ENCODE measurements at places on chromosomes 5 and 9.

DNA sequence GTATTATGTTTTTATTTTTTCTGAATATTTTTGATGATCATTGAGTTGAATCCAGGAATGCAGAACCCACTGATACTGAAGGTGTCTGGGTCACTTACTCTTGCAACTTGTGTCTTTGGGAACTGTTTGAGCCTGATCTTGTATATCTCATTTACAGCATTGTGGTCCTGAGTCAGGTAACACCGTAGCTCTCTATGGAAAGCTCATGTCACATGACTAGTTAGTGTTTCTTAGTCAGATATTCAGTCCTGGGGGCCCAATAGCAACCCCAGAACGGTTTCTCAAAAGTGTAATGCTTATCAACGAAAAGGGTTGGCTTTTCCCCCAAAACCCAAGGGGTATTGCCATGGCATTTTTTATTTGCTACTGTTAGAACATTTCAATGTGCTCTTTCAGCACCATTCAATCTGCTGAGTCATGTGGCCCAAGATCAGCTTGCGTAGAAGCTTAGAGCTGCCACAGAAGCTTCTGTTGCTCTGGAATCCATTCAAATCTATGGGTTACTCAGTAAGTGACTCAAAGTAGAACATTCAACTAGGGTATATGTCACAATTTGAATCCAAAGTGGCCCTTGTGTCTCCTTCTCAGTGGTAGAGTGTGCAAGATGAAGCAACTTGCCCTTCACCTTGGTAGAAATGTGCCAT, 12.1 kb upstream of the PTAR1 start:
- DNase-seq = no peak

- no peak for DNase-seq
Observed at GRCh38 chr5:57986761-57987341, 473.0 kb downstream of the PLK2 start.

DNA sequence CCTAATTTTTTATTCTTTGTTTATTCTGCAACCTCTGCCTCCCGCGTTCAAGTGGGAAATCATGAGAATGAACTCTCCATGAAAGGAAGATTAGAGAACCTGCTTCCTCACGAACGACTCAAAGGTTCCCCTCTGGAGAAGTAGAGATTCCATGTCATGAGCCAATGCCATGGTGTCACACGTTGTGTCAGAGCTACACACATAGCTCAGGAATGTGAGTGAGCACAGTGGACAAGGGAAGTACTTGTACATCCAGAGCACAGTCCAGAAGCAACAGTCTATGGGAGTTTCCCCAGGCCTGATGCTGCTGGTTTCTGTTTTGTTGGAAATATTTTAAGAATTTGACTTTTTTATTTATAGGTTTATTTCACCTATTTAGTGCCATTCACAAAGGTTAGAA, 26.8 kb upstream of the PPP2CA start:
- no peak for DNase-seq

DNA sequence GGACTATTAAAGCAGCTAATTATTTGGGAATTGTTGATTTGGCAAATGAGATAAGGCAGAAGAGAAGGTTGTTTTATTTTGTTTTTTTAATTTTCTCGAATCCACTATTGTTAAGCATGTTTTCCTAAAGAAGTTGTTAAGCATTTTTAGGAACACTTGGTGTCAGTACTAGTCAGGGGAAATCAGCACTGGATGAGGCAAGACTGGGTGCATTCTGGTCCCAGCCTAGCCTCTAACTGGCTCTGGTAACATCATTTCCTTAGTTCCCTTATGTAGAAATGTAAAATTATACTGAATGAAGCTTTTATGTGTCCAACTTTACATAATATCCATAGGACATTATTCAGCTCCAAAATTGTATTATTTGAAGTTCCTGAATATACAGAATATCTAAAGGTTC, 196.1 kb downstream of the PCSK5 start:
- no peak for DNase-seq

GRCh38 chr5:103371046-103371607, 112.6 kb downstream of the MACIR start:
- DNase-seq = no peak

GRCh38 chr5:151923866-151924476, 680 bp downstream of the GLRA1 start:
- DNase-seq = no peak

GRCh38 chr9:97307091-97307490, 368 bp upstream of the CCDC180 start:
- DNase-seq = peak; percentile 43

- no peak for DNase-seq
Observed at GRCh38 chr9:131651599-131651998, 88.3 kb downstream of the RAPGEF1 start.

GRCh38 chr9:133955821-133956411, 36.2 kb downstream of the VAV2 start:
- no peak for DNase-seq

GRCh38 chr9:125732562-125732961, 14.6 kb upstream of the PBX3 start:
- no peak for DNase-seq

DNA sequence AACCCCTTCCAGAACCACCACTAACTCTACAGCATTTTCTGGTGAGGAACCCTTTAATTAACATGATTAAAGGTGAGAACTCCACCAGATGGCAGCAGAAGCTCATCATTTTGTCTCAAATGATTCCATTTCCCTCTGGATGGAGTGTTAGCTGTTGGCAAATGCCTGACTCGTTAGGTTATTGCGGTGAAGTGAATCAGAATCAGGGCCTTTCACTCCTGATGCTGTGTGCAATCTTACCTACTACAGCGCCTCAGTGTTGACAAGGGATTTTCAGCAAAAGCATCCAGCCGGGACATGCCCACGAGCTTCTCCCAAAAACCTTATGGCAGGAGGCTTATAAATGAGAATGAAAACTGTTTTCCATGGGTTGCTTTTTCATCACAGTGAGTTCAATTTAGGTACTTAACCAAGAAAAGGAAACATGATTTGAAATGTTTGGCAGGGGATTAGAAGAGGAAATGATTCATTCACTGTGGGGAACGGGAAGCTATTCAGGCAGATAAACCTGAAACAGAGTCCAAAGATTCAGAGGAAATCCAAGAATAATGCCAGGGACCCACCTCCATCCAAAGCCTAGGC, 48.0 kb upstream of the CAST start:
- peak; percentile 14 for DNase-seq

DNA sequence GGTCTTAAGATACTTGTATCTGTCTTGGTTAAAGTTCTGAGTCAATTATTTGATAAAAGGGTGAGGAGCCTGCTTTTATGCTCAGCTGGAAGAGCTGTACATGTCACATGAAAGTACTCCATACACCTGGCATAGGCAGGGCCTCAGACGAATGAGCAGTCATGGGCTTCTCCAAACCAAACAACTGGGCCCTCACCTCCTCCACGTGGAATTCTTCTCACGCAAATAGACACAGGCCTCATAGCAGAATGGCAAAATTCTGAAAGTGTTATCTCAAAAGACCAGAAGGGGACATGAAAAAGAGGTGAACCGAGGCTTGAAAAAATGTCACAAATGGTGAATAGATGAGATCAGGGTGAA, 48.6 kb downstream of the FAM240B start:
- DNase-seq = no peak

GRCh38 chr5:149007174-149007573, 55.7 kb downstream of the SH3TC2 start:
- no peak for DNase-seq

DNA sequence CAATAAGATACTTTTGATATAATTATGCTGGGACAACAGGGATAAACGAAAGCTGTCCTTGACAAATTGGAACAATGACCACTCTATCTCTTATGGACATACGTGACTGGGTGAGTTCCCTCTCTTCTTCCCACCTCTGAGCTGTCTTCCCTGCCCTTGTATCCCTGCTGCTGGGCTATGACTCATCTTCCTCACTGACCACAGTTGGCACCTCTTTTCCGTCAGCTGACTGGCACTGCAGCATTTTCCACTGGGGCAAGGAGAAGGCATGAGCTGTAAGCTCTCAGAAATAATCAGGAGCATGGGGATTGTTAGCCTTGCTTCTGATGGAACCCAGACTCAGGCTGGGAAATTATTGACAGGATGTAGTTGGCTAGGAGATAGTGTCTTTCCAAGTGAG, 48.7 kb downstream of the PCSK1 start:
- DNase-seq = no peak

DNA sequence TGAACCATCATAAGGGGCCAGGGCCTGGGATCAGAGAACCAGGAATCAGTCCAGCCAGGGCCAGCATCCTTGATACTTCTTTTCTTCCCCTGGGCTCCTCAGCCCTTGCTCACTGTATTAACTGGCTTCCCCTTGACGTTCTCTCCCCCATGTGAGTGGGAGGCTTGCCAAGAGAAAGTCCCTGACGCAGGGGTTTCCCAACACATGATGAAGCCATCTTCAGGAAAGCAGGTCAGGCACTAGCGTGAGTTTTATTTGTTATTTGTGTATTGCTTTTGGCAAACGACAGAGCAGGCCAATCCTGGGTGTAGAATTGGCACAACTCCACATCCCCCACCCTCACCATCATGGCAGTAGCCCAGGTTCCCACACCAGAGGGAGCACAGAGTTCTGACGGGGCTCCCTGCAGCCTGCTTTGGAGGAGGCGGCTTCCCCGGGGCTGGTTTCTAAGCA, 165.5 kb upstream of the NFIL3 start:
- no peak for DNase-seq

- DNase-seq = no peak
Observed at GRCh38 chr9:16704116-16705110, 166.1 kb downstream of the BNC2 start.

- no peak for DNase-seq
Observed at GRCh38 chr5:75848077-75848476, 130.8 kb upstream of the POC5 start.

GRCh38 chr9:87212605-87213021, 265.3 kb upstream of the GAS1 start:
- no peak for DNase-seq

- DNase-seq = no peak
Observed at GRCh38 chr5:98742396-98743073, 30.9 kb upstream of the RGMB start.

- DNase-seq = no peak
Observed at GRCh38 chr5:6059137-6059800, 319.1 kb downstream of the MED10 start.

- no peak for DNase-seq
Observed at GRCh38 chr9:31136524-31136923, 1247.9 kb upstream of the ACO1 start.

- no peak for DNase-seq
Observed at GRCh38 chr5:67971223-67971830, 244.2 kb upstream of the PIK3R1 start.

DNA sequence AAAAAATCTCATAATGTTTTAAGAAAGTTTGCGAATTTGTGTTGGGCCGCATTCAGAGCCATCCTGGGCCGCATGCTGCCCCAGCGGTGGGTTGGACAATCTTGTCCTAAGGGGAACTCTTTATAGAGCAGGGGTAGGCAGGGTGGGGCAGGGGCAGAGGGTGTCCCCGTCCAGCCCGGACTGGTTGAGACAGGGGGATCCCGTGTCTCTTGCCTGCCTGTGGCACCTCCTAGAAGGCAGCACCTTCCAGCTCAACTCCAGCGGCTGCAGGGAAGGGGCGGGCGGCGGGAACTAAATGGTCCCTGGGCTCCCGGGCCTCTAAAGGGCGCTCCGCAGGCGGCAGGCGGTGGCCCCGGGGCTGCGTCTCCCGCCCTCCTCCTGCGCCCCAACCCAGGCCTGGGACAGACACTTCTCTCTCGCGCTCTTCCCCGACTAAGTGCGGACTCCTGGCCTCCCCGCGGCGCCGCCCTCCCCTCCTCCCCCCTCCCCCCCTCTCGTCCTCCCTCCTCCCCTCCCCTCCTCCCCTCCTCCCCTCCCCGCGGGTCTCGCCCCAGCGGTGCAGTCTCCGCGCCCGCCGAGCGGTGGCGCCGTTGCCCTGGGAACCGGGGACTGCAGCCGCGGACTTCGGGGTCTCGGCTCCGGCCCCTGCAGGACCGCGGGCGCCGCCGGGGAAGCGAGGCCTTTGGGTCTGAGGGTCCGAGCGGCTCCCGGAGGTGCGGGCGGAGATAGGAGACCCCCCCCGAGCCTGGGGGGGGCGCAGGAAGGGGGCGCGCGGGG, 132.6 kb downstream of the MRPL36 start:
- peak; percentile 61 for DNase-seq

DNA sequence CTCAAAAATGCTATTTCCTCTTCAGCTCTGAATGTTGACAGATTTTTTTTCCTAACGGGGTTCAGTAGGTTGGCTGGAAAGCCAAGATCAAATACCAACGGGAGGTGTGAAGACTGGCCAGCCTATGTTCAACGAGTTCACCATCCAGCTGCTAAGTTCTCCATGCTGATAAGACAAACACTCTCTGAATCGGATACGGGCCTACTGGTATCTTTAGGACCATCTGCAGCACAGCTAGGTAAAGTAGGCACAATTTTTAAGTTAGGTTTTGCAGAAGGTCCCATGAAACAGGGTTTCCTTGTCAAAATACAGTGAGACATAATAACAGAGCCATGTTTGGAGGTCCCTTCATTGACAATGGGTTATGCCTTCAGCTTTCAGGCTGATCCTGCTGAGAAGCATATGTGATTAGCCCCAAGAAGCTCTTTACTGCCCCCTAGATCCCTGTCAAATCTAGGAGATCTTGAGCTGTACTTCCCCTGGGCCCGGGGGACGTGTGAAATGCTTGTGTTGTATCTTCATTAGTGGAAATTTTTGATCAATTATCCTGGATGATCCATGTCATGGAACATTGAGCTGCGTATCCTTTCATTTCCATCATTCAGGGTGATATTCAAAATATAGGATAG, 60.6 kb downstream of the PGM5 start:
- no peak for DNase-seq

DNA sequence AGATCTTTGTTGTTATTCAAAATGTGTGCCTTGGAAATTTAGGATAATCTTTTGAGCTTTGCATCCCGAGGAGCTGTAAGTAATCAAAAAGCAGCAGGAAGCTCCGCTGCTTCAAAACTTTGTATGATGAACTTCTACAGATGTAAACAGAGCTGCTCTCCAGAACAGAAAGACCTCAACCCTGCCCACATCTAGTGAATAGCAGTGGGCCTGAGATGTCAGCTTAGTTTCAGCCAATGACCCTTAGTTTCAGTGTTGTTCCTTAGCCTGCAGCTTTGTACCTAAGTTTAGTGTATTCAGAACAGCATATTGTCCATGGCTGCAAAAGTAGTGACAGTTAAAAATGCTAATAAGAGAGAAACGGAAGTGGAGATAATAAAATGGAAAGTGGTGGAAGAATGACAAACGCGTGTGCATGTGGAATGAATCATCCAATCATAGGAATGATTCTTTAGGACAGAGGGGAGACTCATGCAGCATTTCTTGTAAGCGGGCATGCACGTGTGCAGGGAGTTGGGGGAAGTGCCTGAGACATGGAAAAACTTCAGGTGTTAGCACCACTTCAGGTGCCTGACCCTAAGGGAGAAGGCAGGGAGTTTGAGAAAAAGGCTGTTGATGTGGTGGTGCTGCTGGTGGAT, 24.9 kb downstream of the SNX24 start:
- DNase-seq = no peak

DNA sequence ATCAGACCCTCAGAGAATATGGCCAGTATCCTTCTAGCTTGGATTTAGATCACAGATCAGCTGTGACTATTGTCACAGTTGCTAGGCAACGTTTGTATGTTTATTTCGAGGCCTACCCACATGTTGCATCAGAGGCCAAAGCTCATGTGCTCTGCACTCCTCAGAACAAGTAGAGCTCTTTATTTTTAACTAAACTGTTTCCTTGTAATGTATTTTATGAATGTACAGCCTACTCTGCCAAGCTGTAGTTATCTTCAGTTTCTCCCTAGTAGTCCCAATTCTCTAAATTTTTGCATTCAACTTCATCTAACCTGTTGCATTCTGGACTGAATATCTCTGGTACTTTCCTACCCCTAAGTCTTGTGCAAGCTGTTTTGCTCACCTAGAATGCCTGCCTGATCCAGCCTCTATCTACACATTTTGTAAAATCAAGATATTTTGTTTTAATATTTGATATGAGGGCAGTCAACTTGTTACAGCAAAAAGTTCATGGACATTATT, 52.8 kb downstream of the CAST start:
- DNase-seq = no peak
